ENCODE measurements at places on chromosomes 7 and 10.

DNA sequence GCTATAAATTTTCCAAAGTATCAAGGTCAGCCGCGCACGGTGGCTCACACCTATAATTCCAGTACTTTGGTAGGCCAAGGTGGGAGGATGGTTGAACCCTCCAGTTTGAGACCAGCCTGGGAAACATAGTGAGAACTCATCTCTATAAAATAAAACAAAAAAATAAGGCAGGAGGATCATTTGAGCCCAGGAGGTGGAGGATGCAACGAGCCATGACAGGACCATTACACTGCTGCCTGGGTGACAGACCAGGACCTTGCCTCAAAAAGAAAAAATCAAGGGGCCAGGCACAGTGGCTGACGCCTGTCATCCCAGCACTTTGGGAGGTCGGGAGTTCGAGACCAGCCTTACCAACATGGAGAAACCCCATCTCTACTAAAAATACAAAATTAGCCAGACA, 60.3 kb downstream of the ABI1 start:
- DNase-seq = no peak

DNA sequence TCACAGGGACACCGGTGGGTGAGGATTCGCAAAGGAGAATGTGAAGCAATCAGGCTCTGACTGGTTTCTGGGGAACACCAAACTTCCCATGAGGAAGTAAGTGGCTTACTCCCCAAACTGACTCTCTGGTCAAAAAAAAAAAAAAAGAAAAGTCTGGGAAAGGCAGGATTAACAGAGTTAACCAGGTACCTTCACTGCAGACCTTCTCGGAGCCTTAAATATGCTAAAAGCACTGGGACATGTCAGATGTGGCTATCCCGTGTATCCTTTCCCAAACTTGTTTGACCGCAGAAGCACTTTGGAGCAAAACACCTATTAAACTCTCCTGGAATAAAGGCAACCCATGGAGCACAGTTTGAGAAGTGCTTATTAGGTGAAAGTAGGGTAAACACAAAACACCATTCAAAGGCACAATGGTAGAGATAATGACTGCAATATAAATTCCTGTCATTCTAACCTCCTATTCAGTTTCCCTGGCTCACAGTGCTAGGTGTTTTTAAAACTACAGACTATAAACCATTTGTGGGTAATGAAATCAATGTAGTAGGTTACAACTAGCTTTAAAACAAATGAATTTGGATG, 44.1 kb upstream of the MXI1 start:
- DNase-seq = no peak

DNA sequence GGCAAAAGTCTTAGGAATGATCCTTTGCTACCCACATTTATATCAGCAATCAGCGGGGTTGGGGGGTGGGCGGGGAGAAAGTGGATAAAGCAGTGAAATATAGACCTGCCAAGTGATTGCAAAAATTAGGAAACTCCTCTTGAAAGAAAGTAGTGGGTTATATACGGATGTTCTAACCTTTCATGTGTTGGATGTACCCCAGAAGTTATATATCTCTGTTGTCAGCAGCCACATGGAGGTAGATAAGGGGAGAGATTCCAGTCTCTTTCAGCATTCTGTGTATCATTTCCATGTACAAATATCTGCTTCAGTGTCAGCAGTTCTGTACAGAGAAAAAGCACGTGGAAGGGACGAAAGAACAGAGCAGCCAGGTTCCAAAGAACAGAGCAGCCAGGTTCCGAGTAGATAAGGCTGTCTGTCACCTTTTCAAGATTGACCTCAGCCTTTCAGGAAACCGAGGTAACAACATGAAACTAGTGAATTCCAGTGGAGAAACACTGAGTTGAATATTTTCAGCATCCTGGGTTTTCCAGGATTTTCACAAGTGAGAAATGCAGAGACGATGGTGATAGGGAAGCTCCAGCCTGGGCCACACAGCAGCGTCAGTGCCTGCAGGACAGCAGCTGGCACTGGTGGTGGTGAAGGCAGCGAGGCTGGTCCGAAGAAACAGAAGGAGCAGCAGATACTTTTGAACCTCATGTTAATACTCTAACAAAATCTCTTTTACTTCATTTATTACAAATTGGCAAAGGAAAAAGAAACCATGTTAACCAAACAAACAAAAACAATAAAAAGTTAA, 212.3 kb downstream of the C7orf25 start:
- no peak for DNase-seq

- DNase-seq = no peak
These were observed 6.3 kb downstream of the HECTD2 start for GRCh38 chr10:91416339-91416855.

Measured in activated gamma-delta T cell treated with Interleukin-2 at 50 U/mL for 16 hours (primary cell).